Astrocyte (in vitro differentiated cells and primary cell): ENCODE measurements at places on chromosomes 7 and 10. TPM values are rescaled to one million over a fixed set of nuclear protein-coding genes. Genes with fewer than 3 reads are reported as not detected.
A peak's percentile ranks its signal among the peaks of the same experiment; 100 is the strongest.

Gene STARD3NL
- total RNA-seq = 84.0 and 85.8 TPM in 2 replicates

DNA sequence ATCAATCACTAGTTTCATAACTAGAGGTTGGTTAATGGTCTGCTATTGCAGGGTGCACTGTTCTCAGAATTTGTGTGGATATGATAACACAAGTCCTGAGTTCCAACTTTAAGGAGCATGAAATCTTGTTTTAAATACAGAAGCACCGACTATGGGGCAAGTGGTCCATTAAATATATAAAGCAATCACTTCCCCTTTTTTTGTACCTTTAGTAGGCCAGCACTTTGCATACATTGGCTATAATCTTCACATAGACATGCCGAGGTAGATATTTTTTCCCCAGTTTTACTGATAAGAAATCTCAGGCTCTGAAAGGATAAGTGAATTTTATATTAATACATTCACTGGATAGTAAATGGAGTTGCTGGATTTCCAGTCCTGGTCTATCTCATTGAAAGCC, 286.3 kb downstream of the NRG3 start:
- DNase-seq = no peak
- H3K36me3 ChIP-seq = no peaks in the 10 kb centered on the region
- H3K27ac ChIP-seq = no peak overlapping the region
- H3K4me1 ChIP-seq = no peaks in the 10 kb centered on the region
- no peaks in the 10 kb centered on the region for H3K27me3 ChIP-seq

GRCh38 chr7:45998506-45998905, 77.4 kb upstream of the IGFBP3 start:
- H3K4me3 ChIP-seq = no peak overlapping the region
- no peak for DNase-seq
- H3K27me3 ChIP-seq = no peaks in the 10 kb centered on the region
- H3K4me1 ChIP-seq = no peaks in the 10 kb centered on the region
- no peak overlapping the region for H3K27ac ChIP-seq

- H3K4me1 ChIP-seq = no peaks in the 10 kb centered on the region
- no peaks in the 10 kb centered on the region for H3K36me3 ChIP-seq
- no peak overlapping the region for H3K4me3 ChIP-seq
- no peak overlapping the region for H3K27ac ChIP-seq
- DNase-seq = no peak
Observed at GRCh38 chr7:46671108-46671769, 750.2 kb upstream of the IGFBP3 start.

GRCh38 chr10:33982995-33983394, 648.5 kb upstream of the NRP1 start:
- peak; percentile 33 for DNase-seq
- H3K27ac ChIP-seq = no peak overlapping the region
- no peak overlapping the region for H3K4me3 ChIP-seq
- H3K27me3 ChIP-seq = no peaks in the 10 kb centered on the region
- no peaks in the 10 kb centered on the region for H3K36me3 ChIP-seq
- H3K4me1 ChIP-seq = no peaks in the 10 kb centered on the region

DNA sequence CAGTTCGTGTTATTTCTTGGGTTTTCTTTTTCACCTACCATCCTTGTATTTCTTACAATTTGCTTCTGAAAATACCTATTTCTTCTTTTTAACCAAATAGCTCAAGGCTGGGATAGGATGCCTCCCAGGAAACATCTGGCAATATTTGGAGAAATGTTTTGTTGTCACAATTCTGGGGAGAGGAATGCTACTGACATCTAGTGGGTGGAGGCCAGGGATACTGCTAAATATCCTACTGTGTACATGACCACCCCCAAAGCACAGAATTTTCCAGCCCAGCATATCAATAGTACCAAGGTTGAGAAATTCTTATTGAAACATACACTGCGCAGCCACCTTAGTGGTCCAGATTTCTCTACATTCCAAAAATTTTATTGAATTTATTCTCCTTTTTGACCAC, 55.5 kb downstream of the CNTNAP2 start:
- no peak overlapping the region for H3K27ac ChIP-seq
- H3K4me3 ChIP-seq = no peak overlapping the region
- no peaks in the 10 kb centered on the region for H3K36me3 ChIP-seq
- no peaks in the 10 kb centered on the region for H3K4me1 ChIP-seq
- no peak for DNase-seq
- no peaks in the 10 kb centered on the region for H3K27me3 ChIP-seq

Gene CH25H
- total RNA-seq = 0.22 and 0.34 TPM in 2 replicates

DNA sequence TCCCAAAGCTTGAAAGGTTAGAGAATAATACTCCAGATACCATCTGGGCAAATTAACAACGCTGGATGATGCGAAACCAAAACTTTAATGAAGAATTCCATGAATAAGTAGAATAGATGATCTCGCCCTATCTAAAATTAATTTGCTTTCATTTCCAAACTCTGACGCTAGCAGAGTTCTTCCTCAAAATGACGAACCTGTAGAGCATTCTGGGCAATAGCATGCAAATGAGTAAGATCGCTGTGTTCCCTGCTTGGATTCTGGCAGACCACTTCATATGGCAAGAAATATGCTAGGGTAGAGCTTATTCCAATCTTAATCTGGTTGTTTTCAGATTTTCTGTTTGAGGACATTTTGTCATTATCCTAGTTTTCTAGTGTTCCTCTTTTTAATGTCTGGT, 36.1 kb upstream of the SMNDC1 start:
- H3K4me1 ChIP-seq = peaks cover 9% of the 10 kb centered on the region
- no peak overlapping the region for H3K27ac ChIP-seq
- peak; percentile 74 for DNase-seq
- H3K36me3 ChIP-seq = no peaks in the 10 kb centered on the region

DNA sequence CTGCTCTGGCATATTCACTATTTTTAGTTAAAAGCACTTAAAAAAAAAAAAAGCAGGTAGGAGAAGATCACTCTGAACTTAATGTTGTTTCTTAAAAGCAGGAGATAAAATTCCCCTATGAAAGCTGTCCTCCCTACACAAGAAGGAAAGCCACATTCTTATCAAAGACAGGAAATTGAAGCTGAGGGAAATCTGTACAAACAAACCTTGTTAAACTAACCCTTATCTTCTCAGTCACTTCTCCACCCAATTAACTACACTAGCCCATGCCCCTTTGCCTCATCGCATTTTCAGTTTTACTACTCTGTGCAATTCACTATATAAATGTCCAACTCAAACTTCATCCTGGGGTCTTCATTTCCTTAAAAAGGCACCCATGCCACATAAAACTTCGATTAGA, 2.7 kb upstream of the CDCA7L start:
- peaks cover 2% of the 10 kb centered on the region for H3K27me3 ChIP-seq
- peaks cover 14% of the 10 kb centered on the region for H3K4me1 ChIP-seq
- no peaks in the 10 kb centered on the region for H3K36me3 ChIP-seq
- H3K4me3 ChIP-seq = no peak overlapping the region
- no peak overlapping the region for H3K27ac ChIP-seq

Gene FBXW4
- 21.9 and 24.1 TPM in 2 replicates for total RNA-seq

GRCh38 chr7:44403775-44404174, 78.4 kb upstream of the CAMK2B start:
- peaks cover under 1% of the 10 kb centered on the region for H3K4me1 ChIP-seq
- no peak overlapping the region for H3K4me3 ChIP-seq
- H3K36me3 ChIP-seq = peaks cover 9% of the 10 kb centered on the region
- H3K27ac ChIP-seq = no peak overlapping the region
- DNase-seq = no peak

GRCh38 chr10:76778914-76779795, 858.5 kb downstream of the KCNMA1 start:
- H3K4me3 ChIP-seq = no peak overlapping the region
- no peaks in the 10 kb centered on the region for H3K27me3 ChIP-seq
- peaks cover 10% of the 10 kb centered on the region for H3K4me1 ChIP-seq
- no peaks in the 10 kb centered on the region for H3K36me3 ChIP-seq
- DNase-seq = peak; percentile 82

Gene CDC14C
- 0.14 and 0.17 TPM in 2 replicates for total RNA-seq

GRCh38 chr10:57979491-57979890, 288.2 kb downstream of the IPMK start:
- no peaks in the 10 kb centered on the region for H3K36me3 ChIP-seq
- H3K27ac ChIP-seq = no peak overlapping the region
- no peaks in the 10 kb centered on the region for H3K4me1 ChIP-seq
- H3K27me3 ChIP-seq = no peaks in the 10 kb centered on the region
- DNase-seq = peak; percentile 63

Gene KIF11
- 2.8 and 4.7 TPM in 2 replicates for total RNA-seq

DNA sequence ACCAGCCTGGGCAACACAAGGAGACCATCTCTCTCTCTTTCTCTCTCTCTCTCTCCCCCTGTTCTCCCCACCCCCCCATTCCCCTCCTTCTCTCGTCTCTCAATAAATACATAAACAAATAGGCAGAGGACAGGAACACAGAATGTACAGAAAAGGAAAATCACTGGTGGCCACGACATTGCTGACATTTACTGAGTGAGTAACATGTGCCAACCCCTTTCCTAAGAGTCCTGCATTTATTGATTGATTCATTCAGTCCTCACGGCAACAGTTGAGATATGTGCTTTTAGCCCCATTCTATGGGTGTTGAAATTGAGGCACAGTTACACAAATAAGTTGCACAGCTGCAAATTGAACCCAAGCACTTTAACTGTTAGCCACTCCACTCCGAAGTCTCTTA, 114.3 kb upstream of the SAMD8 start:
- no peaks in the 10 kb centered on the region for H3K4me1 ChIP-seq
- no peak overlapping the region for H3K4me3 ChIP-seq
- H3K27me3 ChIP-seq = no peaks in the 10 kb centered on the region
- no peak overlapping the region for H3K27ac ChIP-seq
- peaks cover 13% of the 10 kb centered on the region for H3K36me3 ChIP-seq

Gene ZCWPW1
- 2.1 and 2.6 TPM in 2 replicates for total RNA-seq

DNA sequence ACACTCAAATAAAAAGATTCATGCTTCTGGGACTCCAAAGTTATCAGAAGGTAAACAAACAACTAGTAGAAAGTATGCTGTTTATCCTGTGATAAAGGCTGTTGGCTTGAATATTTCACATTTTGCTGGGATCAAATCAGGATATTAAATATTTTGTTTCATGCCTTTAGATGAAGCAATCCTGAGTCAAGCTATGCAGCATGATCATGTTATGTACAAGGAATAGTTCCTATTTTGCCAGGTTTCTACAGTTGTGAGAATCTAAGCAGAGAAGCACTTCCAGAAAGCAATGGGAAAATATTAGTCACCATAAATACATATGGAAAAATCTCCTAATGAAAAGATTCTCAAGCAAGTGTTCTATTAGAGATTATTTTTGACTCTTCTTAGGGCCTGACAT, 262.8 kb upstream of the PCDH15 start:
- no peak overlapping the region for H3K4me3 ChIP-seq
- H3K4me1 ChIP-seq = no peaks in the 10 kb centered on the region
- no peaks in the 10 kb centered on the region for H3K27me3 ChIP-seq
- no peak overlapping the region for H3K27ac ChIP-seq

DNA sequence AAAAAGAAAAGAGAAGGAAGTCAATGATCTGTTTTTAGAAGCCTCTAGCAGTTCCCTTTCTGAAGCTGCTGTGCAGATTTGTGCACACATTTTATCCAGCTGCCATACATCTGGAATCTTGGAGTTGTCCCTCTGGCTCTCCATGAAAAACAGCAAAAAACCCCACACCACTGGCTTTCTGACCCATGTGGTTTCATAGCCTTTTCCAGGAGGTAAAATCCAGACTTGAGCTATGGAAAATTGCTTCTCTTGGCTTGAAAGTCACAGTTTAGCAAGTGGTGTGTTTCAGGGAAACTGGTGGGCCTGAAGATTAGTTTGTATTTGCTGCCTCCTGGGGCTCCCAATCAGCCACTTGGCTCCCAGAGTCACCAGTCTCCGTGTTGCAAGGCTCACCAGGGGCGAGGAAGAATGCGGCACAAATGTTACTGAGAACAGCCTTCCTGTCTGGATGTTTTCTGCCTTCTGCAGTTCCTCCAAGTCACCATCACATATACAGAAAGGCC, 50.1 kb upstream of the ADRB1 start:
- peak; percentile 43 for DNase-seq
- no peaks in the 10 kb centered on the region for H3K36me3 ChIP-seq
- H3K4me3 ChIP-seq = no peak overlapping the region
- peaks cover 3% of the 10 kb centered on the region for H3K4me1 ChIP-seq
- H3K27ac ChIP-seq = no peak overlapping the region
- peaks cover 10% of the 10 kb centered on the region for H3K27me3 ChIP-seq

DNA sequence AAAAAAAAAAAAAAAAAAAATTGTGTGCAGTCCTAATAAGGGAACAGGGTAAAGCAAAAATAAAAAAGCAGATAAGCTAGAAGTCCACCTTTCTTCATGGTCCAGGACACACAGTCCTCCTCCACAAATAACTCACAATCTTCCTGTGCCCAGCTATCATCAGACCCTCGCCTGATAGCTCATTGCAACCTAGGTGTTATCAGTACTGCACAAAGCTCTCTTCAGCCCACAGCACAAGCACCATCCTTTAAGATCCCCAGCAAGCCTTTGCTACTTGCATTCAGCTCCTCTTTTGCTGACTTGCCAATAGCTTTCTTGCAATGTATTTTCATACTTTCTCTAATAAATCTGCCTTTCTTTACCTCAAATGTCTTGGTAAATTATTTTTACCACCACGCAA, 5.0 kb downstream of the NDUFA5 start:
- no peak overlapping the region for H3K27ac ChIP-seq
- no peaks in the 10 kb centered on the region for H3K27me3 ChIP-seq
- peaks cover 10% of the 10 kb centered on the region for H3K36me3 ChIP-seq
- H3K4me1 ChIP-seq = no peaks in the 10 kb centered on the region
- H3K4me3 ChIP-seq = no peak overlapping the region

Gene GSTO2
- 1.2 and 1.9 TPM in 2 replicates for total RNA-seq

DNA sequence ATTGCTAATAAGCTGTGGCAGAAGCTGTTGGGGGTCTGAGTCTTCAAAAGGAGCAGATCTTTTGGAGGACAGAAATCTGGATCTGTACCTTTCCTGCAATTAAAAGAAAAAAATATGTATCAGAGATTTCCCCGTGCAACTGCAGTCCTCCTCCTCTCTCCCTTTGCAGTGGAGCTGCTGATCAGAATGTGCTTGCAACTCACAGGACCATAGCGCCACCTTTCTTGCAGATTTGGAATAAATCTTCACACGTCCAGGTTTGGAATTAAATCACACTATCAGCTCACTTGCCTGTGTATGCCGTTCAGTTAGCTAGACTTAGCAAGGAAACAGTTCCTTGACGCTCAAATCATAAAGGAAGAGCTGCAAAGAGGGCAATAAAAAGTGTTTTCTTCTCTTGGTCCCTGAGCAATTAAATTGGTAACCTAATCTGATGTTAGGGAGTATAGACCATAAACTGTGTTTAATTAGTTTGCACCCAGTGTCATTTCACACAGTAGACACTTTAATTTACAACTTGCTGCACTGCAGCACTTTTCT, 77.4 kb downstream of the PON1 start:
- peak; percentile 62 for DNase-seq
- no peaks in the 10 kb centered on the region for H3K36me3 ChIP-seq
- H3K27ac ChIP-seq = no peak overlapping the region
- H3K27me3 ChIP-seq = no peaks in the 10 kb centered on the region
- H3K4me3 ChIP-seq = peak overlapping the region; percentile 18

Gene MOGAT3
- not detected in 2 replicates for total RNA-seq

- H3K27me3 ChIP-seq = peaks cover 16% of the 10 kb centered on the region
- no peak overlapping the region for H3K4me3 ChIP-seq
- peaks cover 10% of the 10 kb centered on the region for H3K4me1 ChIP-seq
- DNase-seq = peak; percentile 70
Observed at GRCh38 chr7:1197997-1198625, 34.6 kb upstream of the UNCX start.

Gene NEUROD6
- not detected in 2 replicates for total RNA-seq

Gene PALD1
- 1.8 and 2.0 TPM in 2 replicates for total RNA-seq

Gene CRPPA
- total RNA-seq = 3.6 and 3.9 TPM in 2 replicates

GRCh38 chr10:103168438-103168837, 24.6 kb downstream of the NT5C2 start:
- H3K4me3 ChIP-seq = no peak overlapping the region
- H3K4me1 ChIP-seq = peaks cover 4% of the 10 kb centered on the region
- H3K36me3 ChIP-seq = peaks cover 11% of the 10 kb centered on the region
- H3K27me3 ChIP-seq = no peaks in the 10 kb centered on the region
- H3K27ac ChIP-seq = peak overlapping the region; percentile 30

- no peak overlapping the region for H3K27ac ChIP-seq
- H3K27me3 ChIP-seq = no peaks in the 10 kb centered on the region
- no peak for DNase-seq
- no peaks in the 10 kb centered on the region for H3K4me1 ChIP-seq
Observed at GRCh38 chr10:98825741-98826140, 379.0 kb upstream of the HPS1 start.
